T1000 (cell line): ENCODE measurements at places on chromosomes 13 and 19.

DNA sequence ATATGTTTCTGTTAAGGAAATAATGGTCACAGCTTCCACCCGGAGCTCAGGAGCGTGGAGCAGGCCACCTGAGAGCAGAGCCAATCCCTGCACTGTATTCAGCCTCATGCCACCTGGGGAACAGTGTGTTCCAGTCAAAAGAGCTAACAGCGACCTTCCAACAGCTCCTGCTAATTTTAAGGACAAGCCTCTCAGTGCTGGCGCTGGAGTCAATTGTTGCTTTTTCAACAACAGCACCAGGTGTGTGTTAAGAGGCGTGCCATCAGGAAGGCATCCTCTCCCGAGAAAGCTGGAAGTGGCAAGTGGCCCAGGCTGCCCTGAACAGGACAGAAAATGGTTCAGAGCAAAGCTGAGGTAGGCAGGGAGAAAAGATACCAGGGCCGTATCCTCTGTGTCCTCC, 102.0 kb downstream of the CACNA1A start:
- no peak for DNase-seq

DNA sequence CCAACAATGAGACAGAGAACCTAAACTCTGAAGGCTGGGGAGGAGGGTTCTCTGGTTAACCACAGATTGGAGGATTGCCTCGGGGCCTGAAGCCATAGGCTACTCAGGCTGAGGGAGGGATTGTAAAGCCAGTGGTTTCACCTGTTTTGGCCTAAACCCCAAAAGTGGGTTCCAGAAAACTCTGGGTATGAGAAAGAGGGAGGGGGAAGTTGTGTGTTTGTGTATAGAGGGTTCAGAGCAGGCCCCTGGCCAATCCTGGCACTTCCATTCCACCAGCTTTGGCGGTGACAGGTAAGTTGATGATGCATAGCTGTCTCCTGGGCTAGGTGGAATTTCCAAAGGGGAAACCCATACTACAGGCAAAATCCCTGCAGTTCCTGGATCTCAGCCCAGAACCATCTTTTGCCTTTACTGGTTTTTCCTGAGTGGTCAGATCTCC, 13.5 kb upstream of the CCDC97 start:
- DNase-seq = no peak

DNA sequence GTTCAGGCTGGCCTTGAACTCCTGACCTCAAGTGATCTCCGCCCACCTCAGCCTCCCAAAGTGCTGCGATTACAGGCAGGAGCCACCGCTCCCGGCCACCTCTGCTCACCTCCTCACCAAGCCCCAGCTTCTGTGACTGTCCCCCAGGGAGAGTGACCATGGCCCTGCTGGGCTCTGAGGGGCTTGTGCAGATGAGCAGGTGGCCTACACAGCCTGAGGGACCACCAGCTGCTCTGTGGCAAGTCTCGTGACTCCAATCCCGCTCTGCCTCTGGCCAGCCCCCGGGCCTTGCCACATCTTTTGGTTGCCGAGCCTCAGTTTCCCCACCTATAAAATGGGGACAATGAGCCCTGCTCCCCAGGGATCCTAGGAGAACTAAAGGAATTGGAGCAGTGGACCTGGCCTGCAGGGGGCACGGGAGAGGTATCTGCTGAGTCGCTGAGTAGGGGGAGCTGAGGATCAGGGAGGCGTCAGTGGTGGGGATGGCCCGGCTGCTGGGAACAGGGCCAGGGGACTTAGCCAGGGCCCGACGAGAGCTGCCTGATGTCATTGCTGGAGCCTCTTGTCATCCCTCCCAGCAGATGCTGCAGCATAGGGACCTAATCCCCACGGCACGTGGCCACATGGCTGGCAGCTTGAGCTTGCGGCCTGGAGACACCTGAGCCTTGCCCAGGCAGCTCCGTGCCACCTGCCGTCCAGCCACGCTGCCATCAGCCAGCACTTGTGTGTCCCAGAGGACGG, 74.7 kb downstream of the GADD45B start:
- no peak for DNase-seq

DNA sequence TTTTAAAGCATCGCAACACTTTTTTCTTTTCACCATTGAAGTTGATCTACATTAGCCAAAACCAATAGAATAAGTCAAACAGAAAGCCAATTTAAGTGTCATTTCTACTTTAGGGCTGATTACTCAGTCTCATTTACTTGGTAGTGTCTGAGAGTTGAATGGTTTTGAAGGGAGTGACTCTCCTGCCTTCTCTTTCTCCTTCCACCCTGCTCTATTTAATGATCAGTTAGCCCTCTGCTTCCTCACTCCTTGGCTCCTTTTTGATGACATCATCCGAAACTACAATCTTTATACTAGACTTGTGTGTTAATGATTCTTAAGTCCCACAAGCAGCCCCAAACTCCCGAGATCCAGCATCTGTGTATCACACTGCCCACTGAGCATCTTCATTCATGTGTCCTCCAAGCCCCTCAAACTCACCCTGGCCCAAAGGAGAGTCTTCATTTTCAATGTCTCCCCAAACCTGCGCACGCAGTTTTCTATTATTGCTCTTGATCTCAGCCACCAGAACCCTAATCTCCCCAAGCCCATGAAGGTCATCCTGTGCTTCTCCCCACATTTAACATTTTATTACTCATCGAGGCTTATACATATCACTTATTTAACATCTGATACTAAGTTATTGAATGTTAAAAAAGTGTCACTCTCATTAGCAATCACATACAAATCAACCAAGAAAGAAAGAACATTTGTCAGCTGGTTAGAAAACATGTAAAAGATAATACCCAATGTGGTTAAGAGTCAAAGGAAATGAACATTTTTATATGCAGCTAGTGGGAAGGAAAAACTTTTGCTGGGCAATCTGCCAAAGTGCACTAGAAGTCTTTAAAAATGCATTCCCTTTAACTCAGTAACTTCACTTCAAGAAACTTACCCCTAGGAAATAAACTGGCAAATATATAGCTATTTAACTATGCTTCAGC, 32.2 kb upstream of the ARGLU1 start:
- no peak for DNase-seq

DNA sequence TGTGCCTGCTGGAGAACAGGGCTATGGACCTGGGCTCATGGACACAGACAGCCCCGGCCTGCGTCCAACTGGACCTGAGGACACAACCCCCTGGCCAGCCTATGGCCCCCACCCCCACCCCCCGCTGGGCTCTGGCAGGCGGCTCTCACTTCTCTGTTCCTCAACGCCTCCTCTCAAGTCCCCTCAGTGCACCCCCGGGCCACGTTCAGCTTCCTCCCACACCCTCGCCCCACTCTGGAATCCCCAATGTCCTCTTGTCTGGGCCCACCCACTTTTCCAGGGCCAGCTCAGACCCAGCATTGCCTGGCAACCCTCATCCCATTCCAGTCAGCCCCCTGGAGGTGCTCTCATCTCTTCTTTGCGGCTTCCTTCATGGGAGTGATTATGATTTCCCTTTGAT, 130.2 kb upstream of the SPACA7 start:
- DNase-seq = no peak

- no peak for DNase-seq
These were observed 11.1 kb downstream of the TEX101 start for GRCh38 chr19:43425567-43426392.

GRCh38 chr13:20492641-20493040, 33.0 kb downstream of the CRYL1 start:
- no peak for DNase-seq

GRCh38 chr19:29540114-29540513, 14.3 kb downstream of the VSTM2B start:
- DNase-seq = no peak

- DNase-seq = no peak
These were observed 77.7 kb downstream of the COL4A1 start for GRCh38 chr13:110228936-110229904.

GRCh38 chr13:33494596-33495204, 209.1 kb upstream of the STARD13 start:
- DNase-seq = no peak

DNA sequence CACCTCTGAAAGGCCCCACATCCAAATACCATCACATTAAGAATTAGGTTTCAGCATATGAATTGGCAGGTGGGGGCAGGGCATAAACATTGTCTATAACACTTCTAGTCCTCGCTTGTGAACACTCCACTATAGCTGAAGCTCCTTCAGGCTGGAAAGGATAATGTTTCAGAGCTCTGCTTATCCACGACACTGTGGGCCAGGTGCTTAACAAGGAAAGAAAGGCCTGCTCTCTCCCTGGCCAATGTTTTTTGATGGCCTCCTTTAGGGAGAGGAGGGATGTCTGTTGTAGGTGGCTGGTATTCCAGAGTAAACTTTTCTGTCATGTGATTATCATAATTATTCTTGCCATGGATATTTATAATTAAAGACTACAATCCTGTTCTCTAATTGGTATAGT, 86.4 kb downstream of the CCNA1 start:
- no peak for DNase-seq

- DNase-seq = no peak
These were observed 107.7 kb downstream of the FRY start for GRCh38 chr13:32139251-32139650.

DNA sequence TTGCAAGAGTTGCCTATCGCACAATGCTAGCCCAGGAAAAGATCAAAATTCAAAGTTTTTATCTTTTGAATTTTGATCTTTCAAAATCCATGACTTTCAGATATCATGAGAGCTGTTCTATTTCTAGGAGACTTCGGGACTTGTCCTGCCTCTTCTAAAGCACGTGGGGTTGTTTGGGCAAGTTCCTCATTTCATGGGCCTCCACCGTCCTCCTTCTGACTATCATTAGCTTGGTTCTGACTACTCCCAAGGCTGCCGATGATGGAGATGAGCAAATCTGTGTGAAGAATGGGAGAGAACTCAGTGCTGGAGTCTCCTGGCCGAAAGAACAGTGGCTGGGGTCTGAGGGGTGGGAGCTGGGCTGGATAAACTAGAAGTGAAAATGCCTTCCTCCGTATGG, 86.5 kb downstream of the COL4A1 start:
- no peak for DNase-seq

DNA sequence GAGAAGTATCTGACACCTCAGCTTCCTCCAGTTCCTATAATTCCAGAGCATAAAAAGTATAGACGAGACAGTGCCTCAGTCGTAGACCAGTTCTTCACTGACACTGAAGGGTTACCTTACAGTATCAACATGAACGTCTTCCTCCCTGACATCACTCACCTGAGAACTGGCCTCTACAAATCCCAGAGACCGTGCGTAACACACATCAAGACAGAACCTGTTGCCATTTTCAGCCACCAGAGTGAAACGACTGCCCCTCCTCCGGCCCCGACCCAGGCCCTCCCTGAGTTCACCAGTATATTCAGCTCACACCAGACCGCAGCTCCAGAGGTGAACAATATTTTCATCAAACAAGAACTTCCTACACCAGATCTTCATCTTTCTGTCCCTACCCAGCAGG, 3.1 kb downstream of the KLF5 start:
- DNase-seq = no peak

DNA sequence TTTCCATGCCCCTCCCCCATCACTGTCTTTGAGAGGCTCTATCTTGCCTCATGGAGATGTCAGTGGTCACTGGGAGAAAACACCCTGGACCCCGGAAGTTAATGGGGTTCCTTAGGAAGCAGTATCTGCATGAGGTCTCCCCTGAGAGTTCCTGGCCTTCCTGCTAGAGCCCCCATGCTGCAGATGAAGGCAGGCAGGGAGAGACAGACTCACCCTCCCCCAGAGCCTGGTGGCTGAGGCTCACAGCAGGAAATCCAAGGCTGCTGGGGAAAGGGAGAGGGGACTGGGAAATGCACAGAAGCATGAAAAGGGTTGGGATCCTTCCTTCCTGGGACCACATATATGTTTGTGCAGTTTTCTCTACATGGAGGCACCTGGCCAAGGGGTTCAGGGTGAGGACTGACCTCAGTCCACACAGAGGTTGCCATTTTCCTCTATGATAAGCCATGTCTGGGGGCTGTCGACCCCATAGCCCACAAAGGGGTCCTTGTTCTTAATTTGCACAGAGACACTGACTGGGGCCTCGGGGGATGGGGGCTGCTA, 95.4 kb downstream of the RNASEH2B start:
- no peak for DNase-seq

DNA sequence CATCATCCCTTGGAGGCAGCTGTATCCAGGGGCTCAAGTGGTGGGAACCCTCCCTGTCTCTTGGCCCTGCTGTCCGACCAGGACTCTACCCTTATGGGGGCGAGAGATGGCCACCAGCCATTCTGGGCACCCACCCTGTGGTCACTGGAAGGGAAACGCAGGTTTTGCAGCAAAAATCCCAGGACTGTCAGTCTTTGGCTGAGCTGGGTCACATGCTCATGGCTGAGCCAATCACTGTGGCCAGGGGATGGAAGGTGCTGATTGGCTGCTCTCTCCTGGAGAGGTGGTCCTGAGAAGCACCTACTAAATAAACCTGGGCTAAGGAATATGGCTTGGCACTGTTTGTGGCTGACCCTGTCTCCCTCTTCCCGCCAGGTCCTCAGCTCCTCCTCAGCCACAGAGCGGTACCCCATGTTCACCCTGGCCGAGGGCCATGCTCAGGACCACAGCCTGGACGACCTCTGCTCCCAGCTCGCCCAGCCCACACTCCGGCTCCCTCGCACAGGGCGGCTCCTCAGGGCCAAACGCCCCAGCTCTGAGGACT, 8.9 kb downstream of the ATG4D start:
- no peak for DNase-seq

GRCh38 chr13:98761986-98762616, 9.6 kb upstream of the SLC15A1 start:
- no peak for DNase-seq

- no peak for DNase-seq
These were observed 4.3 kb upstream of the ACP5 start for GRCh38 chr19:11581740-11582139.

- DNase-seq = no peak
These were observed 6.3 kb upstream of the RDH13 start for GRCh38 chr19:55068950-55069864.

DNA sequence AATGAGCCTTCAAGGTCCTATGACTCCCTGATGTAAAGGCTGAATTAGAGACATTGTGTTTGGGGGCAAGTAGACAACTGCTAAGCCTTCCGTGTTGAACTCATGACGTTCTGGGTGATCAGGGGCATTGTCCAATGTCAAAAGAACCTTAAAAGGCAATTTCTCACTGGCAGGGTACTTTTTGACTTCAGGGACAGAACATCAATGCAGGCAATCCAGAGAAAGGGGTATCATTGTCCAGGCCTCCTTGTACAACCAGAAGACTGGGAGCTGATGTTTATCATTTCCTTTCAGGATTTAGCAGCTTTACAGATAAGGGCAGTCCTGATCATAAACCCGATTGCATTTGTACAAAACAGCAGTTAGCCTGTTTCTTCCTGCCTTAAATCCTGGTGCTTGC, 25.0 kb upstream of the SMAD9 start:
- DNase-seq = no peak

DNA sequence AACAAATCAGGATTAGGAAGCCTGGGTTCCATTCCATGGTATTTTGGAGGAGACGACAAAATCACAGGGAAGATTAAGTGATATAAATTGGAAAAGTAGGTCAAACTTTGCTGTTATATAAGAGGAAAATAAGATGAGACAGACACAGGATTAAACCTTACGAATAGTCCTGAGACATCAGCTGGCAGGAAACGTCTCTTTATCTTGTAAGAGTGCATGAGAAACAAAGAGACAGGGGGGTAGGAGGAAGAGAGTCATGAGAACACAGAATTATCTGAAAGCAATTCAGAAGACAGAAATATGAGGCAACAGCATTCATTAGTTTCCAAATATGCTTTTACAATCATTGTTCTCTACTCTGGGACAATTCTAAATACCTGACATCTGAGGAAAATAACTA, 310.6 kb upstream of the MIR17HG start:
- no peak for DNase-seq

GRCh38 chr13:28136916-28137315, 1.4 kb upstream of the PAN3 start:
- no peak for DNase-seq

GRCh38 chr13:46615888-46616531, 63.0 kb downstream of the LRCH1 start:
- DNase-seq = no peak
